Heart left ventricle (tissue), 16 donors: ENCODE measurements at places on chromosomes 16 and 17. TPM values are rescaled to one million over a fixed set of nuclear protein-coding genes. Genes with fewer than 3 reads are reported as not detected.

DNA sequence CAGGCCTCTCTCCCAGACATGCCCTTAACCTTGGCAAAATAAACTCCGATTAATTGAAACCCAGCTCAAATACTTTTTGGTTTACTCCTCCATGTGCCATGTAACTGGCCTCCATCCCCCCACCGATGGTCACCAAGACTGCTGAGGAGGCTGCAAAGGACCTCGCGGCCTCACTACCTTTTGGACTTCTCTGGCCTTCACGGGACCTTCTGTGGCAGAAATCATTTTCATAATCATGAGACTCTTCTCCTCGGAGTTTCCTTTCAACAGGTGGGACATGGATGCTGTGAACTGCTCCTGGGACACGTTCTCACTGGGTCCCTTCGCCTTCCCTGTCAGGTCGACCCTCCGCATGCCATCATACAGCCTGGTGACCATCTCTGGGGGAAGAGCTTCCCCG lies 9.0 kb downstream of the MEAK7 start:
- no peak for DNase-seq

DNA sequence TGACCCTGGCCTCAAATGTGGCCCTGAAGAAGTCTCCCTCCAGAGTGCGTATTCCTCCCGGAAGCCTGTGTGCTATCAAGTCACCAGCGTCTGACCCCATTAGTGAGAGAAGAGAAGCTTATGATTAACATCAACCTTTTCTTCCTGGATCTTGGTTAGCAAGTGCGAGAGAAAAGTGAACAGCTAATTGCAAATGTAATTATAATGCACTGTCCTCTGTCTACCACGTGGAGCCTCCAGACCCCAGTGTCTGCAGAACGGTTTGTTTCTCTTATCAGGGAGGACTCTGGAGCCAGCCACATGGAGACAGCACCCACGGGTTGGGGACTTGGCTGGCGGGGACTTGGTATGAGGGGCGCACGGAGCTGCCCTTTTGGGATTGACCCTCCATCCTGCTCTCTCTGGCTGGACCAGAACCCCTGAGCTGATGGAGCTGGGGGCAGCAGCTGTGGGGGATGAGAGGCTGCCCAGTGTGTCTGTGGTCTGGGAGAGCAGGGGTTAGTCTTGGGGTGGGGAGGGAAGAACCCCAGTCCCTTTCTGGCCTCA lies 5.7 kb upstream of the TAC4 start:
- no peak for DNase-seq

GRCh38 chr17:19470530-19471261 lies 59.7 kb downstream of the RNF112 start:
- peak; percentile 61 for DNase-seq

DNA sequence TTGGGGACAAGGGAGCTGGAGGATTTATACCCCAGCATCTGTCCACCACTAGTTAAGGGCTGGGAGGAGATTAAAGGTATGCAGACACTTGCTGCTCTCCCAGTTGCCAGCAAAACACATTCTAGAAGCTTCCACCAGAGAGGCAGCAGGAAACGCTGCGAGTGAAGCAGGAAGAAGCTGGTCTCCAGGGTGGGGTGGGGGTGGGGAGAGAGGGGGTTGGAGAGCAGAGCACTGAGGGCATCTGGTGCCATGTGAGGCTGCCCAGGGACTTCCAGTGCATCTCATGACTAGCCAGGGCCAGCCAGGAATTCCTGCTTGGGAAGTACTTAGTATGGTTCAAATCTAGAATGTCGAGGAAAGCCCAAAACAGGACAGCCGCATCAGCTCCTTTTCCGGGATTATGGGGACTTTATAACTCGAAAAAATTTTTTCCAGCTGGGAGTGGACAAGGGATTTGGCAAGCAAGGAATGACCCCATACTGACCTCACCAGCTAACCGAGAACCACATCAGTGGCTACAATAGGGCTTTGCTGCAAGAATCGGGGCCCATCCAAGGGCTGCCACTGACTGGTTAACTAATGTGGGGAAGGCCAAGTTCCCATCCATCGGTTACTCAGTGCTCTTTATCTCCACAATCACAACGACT lies 26.2 kb upstream of the AXIN2 start:
- no peak for DNase-seq

- DNase-seq, result no peak
Measured at GRCh38 chr16:67071476-67072048, 38.2 kb upstream of the PHAF1 start.

DNA sequence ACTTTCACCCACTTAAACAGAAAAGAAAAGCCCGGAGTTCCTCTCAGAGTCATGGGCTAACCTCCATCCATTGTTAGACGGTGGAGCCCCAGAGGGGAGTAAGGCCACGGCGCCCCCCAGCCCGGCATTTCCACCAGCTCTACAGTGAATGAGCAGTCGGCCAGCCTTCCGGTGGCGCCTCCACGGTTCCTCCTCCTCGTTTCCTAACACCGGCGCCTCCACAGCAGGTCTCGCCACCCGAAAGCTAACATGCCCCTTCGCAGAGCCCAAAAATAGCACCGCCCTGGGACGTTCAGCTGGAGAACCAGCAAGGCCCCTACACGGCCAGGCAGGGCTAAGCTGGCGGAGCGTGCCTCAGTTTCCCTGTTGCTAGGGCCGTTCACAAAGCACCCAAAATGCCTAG lies 858 bp downstream of the MMD start:
- peak; percentile 83 for DNase-seq

DNA sequence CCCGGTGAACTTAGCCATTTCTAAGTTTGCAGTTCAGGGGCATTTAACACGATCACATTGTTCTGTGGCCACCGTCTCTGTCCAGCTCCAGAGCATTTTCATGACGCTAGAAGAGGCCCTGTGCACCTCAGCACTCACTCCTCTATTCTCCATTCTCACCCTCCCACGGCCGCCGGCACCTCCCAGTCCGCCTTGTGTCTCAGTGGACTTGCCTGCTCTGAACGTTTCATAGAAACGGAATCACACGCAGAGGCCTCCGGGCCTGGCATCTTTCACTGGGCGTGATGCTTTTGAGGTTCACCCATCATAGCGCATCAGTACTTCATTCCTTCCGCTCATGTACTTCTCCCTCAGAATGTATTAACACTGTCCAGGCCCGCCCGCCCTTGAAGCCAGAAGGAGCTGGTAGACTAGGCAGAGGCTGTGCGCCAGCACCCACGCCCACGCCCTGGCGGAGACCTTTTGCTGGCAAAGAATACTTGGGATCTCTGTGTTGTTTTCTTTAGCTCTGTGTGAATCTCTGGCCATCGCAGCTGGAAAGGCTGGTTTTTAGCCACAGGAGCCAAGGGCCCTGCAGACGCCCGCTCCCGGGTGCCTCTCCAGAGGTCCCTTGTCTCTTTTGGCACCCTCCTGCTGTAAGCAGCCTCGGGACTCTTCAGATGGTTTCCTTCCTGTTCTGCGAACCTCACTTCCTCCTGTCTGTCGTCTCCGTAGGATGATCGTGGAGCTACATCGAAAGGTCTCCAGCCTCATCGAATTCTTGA lies 23.4 kb upstream of the JPT2 start:
- no peak for DNase-seq

DNA sequence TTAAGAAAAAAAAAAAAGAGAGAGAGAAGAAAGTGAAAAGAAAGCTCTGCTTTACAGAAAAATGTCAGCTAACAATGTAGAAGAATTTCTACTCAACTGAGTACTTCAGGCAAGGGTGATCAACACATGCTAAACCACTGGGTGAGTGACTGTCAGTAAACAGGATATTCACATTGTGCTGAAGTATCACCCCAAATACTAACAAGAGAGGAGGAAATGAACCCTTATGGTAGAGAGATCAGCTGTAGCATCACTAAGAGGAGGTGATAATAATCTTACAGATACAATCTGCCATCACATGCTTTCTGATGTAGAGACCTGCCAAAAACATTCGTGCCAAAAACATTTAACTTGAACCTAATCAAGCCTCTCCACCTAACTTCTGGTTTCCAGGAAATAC lies 30.7 kb upstream of the ICAM2 start:
- no peak for DNase-seq

DNA sequence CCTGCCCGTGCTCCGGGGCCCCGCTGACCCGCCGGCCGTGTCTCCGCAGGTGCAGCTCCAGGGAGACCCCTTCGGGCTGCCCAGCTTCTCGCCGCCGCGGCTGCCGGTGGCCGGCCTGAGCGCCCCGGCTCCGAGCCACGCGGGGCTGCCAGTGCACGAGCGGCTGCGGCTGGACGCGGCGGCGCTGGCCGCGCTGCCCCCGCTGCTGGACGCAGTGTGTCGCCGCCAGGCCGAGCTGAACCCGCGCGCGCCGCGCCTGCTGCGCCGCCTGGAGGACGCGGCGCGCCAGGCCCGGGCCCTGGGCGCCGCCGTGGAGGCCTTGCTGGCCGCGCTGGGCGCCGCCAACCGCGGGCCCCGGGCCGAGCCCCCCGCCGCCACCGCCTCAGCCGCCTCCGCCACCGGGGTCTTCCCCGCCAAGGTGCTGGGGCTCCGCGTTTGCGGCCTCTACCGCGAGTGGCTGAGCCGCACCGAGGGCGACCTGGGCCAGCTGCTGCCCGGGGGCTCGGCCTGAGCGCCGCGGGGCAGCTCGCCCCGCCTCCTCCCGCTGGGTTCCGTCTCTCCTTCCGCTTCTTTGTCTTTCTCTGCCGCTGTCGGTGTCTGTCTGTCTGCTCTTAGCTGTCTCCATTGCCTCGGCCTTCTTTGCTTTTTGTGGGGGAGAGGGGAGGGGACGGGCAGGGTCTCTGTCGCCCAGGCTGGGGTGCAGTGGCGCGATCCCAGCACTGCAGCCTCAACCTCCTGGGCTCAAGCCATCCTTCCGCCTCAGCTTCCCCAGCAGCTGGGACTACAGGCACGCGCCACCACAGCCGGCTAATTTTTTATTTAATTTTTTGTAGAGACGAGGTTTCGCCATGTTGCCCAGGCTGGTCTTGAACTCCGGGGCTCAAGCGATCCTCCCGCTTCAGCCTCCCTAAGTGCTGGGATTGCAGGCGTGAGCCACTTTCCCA lies 5.9 kb downstream of the CTF1 start:
- DNase-seq, result peak; percentile 77

DNA sequence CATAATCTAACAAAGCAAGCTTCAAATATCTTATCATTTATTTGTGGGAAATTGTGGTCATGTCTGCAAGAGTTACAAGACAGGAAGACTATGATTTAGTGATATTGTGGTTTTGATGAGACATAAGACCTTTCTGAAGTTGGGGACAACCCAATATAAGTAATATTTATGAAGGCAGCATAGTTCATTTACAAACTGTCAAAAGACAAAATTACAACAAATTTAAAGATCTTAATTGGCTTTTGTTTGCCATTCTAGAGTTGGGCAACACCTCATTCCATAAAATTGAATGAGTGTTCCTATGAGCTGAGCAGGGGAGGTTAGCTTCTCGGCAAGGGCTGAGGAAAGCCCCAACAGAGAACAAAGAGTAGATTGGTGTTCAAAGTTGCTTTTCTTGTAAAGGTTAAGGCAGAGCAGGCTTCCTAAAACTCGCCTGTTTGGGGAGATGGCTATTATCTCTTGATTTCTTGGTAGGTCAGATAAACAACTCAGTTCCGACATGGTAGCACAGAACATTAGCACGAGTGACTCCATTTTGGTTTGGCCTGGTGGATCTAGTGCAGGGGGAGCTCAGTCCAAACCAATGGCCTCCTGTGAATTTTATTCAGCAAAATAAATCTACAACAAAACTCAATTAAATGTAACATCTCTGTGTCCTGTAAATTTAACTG lies 10.9 kb upstream of the MMD start:
- no peak for DNase-seq

P4HB gene
- 325 TPM for total RNA-seq

LRRC75A gene
- total RNA-seq, result 1.00 TPM

RASL10B gene
- total RNA-seq, result 14.0 TPM

SDR42E2 gene
- total RNA-seq, result not detected

SMARCD2 gene
- 17.5 TPM for total RNA-seq

GRB2 gene
- total RNA-seq, result 145 TPM

CCR7 gene
- 0.09 TPM for total RNA-seq

GAS2L2 gene
- 0.28 TPM for total RNA-seq
